Left ventricle myocardium superior (tissue), 1 donor: ENCODE measurements at places on chromosomes 2 and 18. TPM values are rescaled to one million over a fixed set of nuclear protein-coding genes. Genes with fewer than 3 reads are reported as not detected.

GRCh38 chr2:186648130-186648529 is 45.7 kb upstream of the FAM171B start:
- no peak for DNase-seq

DNA sequence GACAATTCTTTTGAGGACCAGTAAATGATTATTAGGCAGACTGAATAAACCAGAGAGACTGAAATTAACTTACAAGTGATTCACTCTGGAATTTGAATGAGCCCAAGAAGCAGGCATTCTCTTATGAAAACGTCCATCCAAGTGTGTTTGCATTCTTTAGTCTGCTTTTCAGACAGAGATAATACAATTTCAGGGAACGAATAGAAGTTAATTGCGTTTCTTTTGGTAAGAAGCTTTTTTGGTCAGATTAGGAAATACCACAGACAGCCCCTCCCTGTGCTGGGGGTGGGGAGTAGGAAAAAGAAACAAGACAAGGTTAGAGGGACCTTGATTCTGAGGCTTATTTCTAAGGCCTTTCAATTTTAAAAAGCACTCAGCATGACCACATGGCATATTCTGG is 874.4 kb downstream of the SUCLG1 start:
- no peak for DNase-seq

FER1L5 gene
- not detected for total RNA-seq

CCDC178 gene
- total RNA-seq: 0.55 TPM

DNA sequence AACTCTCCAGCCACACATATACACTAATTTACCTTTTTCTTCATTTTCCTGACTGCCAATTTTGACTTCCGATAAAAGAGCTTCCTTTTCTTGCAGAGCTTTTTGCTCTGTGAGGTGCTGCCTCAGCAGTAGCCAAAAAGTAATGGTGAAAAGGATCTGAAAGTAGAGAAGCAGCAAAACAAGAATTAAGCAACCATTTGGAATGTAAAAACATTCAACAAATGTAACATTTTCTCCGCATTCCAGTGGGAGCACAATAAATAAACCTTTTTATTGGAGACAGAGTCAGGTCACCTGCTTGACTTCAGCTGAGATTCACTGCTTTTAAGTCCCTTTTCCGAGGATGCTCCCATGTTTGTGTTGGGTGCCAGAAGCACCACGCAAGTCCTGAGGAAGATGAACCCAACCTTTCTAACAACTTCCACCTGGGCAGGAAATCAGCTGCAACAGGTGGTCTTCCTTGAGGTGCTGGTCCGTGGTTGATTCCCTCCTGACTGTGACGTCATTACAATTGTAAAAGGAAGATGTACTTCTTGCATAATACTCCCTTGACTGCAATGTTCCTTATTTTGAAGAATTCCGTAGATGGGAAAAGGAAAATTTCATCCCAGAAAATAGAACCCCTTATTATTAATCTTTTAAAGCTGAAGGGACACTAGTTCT is 265.5 kb downstream of the NAPG start:
- no peak for DNase-seq
